NCI-H774 (cell line): ENCODE measurements at places on chromosomes 5 and 9.

DNA sequence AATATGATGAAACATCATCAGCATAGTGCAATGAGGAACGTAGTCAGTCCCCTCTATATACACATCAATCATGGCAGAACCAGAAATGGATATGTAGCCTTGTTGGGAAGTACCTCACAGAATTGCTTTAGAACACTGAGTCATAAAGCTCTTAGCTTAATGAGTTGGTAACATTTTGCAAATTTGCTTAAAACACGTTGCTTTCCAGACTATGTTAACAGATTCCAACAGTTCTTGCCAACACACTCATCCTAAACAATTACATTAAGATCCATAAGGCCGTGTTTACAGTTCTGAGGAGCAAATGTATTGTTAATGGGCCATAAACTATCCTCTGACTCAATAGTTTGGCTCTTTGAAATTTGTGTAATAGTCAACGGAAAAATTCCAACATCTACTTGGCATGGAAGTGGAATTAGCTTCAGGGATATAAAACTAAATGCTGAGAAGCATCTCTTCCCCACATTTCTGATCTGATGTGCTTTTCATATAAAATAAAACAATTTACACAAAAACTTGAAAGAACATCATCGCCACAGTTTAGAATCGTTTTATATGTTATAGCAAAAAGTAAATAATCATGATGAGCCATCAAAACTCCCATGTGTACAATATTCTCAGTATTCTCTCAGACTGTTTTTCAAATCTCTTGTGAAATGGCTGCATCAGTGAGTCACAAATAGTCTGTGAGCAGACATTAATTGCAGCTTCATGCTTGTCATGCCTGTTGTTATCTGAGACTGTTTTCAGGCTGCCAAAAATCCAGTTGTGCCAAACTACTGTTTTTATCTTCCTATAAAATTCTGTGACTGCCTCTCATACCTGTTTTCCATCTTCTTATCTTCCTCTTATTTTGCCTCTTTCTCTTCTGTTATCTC is 291.9 kb downstream of the COX7C start:
- no peak for DNase-seq

GRCh38 chr5:132776938-132777208 is 166 bp downstream of the SEPTIN8 start:
- DNase-seq, result no peak

GRCh38 chr9:23643656-23644258 is 182.3 kb downstream of the ELAVL2 start:
- no peak for DNase-seq

DNA sequence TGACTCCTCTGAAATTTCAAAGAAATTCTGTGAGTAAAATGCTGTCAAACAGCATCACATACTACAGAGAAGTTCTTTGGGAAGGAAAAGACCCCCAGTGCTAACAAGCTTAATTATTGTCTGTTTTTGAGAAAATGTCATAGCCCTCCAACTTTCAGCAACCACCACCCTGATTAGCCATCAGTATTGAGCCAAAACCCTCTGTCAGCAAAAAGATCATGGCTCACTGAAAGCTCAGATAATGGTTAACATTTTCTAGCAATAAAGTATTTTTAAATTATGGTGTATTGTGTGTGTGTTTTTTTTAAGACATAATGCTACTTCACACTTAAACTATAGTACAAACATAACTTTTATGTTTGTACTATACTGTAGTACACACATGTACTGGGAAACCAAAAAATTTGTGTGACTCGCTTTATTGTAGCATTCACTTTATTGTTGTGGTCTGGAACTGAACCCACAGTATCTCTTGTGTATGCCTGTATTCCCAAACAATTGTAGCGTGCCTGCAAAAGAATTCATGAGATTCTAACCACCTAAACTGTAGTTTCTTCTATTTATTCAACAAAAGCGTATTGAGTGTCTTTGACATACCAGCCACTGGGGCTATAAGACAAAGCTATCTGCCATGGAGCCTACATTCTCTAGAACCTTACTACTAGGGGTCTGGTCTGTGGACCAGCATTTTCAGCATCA is 31.6 kb downstream of the TLE4 start:
- no peak for DNase-seq

DNA sequence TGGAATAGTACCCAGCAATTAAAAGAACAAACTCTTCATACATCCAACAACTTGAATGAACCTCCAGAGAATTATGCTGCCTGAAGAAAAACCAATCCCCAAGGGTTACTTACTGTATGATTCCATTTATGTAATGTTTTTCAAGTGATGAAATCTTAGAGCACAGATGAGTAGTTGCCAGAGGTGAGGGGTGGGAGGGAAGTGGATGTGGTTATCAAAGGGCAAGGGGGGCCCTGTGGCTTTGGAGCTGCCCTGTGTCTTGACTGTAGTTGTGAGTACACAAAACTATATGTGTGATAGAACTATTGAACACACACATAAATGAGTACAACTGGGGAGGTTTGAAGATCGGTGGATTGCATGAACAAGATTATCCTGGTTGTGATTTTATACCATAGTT is 115.8 kb upstream of the SLC25A48 start:
- DNase-seq, result no peak

GRCh38 chr5:127085796-127086195 is 12.5 kb upstream of the C5orf63 start:
- DNase-seq, result no peak

GRCh38 chr5:109857405-109858031 is 167.8 kb downstream of the MAN2A1 start:
- peak; percentile 70 for DNase-seq

DNA sequence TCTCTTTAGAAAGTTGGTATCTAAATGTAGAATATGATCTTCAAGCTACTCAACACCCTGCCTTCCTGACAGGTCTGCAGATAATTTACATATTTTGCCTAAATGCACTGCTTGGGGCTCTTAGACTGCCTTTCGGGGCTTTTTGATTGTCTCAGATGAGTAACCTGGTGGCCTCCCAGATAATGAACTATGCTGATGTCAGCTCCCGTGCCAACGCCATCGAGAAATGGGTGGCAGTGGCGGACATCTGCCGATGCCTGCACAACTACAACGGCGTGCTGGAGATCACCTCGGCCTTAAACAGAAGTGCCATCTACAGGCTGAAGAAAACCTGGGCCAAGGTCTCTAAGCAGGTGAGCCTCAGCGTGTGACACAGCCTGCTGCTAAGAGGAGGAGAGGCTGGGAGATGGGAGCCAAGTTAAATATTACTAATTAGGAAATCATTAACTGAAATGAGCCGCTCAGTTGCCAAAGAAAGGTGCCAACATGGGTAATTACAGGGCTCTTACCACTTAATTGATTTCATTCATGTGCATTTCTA is 20.8 kb upstream of the CKMT2 start:
- DNase-seq, result peak; percentile 82

DNA sequence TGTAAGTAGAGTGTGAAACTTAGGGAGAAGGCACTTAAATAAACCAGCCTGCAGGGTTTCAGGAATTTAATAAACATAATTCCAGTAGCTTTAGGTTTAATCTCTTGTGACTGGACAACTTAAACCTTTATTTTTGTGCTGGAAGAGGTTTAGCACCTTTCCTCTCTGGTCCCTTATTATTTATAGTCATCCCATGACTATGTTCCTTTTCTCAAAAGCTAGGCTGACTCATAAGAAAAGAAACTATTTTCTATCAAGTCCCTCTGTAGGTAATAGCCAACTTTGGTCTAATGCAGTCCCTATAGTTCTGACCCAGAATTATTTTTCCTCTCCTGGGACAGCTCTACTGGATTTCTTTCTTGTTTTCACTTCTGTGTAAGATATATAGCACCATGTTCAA is 588.9 kb downstream of the NR2F1-AS1 start:
- no peak for DNase-seq

GRCh38 chr5:35236770-35237169 is 6.5 kb upstream of the PRLR start:
- no peak for DNase-seq

DNA sequence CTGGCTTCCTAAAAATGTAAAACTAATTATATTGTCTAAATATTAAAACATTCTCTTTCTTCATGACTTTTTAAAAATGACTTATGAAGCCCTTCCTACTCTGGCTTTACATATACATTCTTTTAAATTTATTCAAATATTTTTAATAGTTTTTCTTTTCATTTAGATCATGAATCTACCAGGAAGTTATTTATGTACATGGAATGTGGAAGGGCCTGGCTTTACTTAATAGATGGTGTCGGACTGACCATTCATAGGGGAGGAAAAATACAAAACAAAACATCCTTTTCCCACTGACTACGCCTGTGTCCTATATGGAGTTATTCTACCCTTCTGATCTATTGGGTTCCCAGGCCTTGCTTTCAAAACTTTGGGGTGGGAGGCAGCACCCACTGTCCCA is 129.8 kb downstream of the MACROH2A1 start:
- no peak for DNase-seq

GRCh38 chr5:11903614-11904264 is 507 bp downstream of the CTNND2 start:
- no peak for DNase-seq

DNA sequence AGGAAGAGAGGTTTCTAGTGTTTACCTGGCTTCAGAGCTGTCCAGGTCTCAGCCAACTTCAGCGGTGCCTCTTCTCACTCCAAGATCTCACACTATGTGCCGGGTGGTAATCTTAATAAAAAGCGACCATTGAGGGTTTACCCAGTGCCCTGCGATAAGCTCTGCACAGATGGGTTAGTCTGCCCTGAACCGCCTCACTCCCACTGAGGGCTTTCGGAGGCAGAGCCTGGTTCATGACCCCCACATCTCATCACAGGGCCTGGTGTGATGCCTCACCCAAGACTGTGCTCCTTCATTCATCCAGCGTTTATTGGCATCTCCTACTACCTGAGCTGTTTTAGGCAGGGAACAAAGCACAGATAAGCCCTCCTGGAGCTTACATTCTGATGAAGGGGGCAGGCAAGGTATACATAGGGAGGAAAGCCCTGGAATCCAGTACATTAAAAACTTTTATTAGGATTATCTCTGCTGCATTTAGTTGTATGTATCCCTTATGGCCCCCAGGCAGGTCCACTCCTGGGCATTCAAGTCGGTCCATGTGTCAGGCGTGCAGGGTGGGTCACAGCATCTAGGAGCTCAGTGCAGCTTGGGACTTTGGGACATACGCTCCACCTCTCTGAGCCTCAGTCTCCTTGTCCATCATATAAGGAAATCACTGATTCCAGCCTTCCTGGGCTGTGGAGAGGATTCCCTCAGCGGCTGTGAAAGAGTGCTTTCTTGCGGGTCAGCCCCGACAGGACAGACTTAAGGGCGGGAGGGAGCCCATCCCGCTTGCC is 613 bp upstream of the COL15A1 start:
- no peak for DNase-seq
